ENCODE measurements at places on chromosomes 13 and 19. TPM values are rescaled to one million over a fixed set of nuclear protein-coding genes. Genes with fewer than 3 reads are reported as not detected.

ATP1A3 gene
- 2.6 TPM for polyA plus RNA-seq

RAB3A gene
- 1.0 TPM for polyA plus RNA-seq

ZNF865 gene
- 7.2 TPM for polyA plus RNA-seq

CRX gene
- 0.05 TPM for polyA plus RNA-seq

GARIN5A gene
- polyA plus RNA-seq, result 3.4 TPM

Measured in thymus (tissue), 14 donors.